Fibroblast of the conjunctiva (primary cell): ENCODE measurements at places on chromosomes 5 and 9.

DNA sequence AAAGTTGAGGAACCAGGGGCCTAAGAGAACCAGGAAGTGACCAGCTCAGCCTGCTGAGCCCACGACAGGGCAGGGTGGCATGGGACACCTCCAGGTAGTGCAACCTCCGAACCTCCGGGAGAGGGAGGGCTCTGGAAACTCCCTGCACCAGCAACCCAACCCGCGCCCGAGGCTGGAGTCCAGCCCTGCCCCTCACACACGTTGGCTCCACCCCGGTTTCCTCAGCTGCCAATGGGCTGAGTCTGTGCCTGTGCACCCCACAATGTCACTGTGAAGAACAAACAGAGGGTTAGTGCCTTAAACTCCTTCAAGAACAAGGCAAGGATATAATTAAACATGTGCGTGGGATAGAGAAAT is 17.0 kb upstream of the UNC5A start:
- no peak for DNase-seq

- no peak for DNase-seq
Measured at GRCh38 chr9:110188991-110189390, 19.0 kb downstream of the C9orf152 start.

GRCh38 chr5:59956130-59956783 is 62.7 kb upstream of the PDE4D start:
- peak; percentile 13 for DNase-seq

GRCh38 chr9:27542508-27542907 is 12.9 kb upstream of the MOB3B start:
- DNase-seq, result no peak

GRCh38 chr9:76877961-76878360 is 28.0 kb downstream of the PRUNE2 start:
- no peak for DNase-seq

DNA sequence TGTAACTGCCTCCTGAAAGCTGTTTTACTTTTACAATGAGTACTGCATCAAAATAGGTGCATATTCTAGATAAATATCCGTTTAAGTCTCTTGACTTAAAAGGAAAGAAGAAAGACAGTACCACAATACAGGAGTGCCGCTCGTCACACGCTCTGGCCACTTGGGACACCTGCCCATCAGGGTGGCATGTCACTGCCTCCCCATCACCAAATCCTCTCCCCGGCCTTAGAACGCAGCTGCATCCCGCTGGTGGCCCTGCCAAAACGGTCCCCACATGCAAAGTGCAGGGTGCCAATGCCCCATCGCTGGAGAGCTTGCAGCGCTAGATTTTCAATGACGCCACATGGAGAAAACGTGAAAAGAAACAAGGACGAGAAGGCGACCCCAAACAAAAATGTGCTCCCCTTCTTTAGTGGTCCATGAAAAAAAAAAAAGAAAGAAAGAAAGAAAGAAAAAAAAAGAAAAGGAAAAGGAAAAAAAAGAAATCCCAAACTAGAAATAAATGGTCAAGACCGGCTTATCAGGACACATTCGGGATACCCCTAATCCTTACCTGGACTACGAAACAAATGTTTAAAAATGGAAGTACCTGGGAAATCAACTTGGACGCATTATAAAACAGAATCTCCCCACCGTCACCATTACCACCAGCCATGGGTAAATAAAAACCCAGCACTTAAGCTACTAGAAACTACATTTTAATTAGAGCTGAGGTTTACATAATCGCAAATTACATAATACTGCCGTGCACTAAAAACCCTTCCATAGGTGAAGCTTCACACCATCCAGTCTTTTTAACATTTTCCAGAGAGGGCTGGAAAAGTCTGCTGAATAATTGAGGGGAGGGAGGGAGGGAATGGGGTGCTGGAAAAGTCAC is 1.0 kb downstream of the ANKH start:
- DNase-seq, result no peak

GRCh38 chr5:87340716-87341115 is 72.0 kb downstream of the CCNH start:
- DNase-seq, result no peak

GRCh38 chr5:153463806-153464205 is 26.7 kb upstream of the GRIA1 start:
- DNase-seq, result peak; percentile 26

GRCh38 chr5:113282472-113282871 is 152.3 kb downstream of the TSSK1B start:
- no peak for DNase-seq

- DNase-seq, result no peak
Measured at GRCh38 chr9:96222132-96222531, 79.8 kb downstream of the HSD17B3 start.

- DNase-seq, result peak; percentile 13
Measured at GRCh38 chr9:34592895-34593601, 3.5 kb upstream of the CNTFR start.

GRCh38 chr5:124663101-124663506 is 83.3 kb downstream of the ZNF608 start:
- DNase-seq, result no peak
